ENCODE measurements at places on chromosomes 5 and 9.

DNA sequence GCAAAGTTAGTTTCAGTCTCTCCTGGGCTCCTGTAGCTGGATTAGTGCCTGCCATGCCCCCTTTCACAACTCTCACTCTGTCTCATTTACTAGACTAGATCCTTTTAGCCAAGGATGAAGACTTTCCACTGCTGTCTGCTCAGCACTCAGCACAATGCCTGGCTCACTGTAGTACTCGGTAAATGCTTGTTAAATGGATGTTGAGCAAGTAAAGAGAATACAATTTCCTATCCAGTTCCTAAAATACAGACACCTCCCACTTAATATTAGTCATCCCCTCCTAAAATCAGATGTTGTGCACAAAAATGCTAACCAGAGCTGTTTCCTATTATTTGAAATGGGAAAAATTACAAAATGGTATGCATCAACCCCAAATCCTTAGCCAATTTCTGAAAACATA lies 195.8 kb downstream of the SREK1 start:
- no peak for DNase-seq

DNA sequence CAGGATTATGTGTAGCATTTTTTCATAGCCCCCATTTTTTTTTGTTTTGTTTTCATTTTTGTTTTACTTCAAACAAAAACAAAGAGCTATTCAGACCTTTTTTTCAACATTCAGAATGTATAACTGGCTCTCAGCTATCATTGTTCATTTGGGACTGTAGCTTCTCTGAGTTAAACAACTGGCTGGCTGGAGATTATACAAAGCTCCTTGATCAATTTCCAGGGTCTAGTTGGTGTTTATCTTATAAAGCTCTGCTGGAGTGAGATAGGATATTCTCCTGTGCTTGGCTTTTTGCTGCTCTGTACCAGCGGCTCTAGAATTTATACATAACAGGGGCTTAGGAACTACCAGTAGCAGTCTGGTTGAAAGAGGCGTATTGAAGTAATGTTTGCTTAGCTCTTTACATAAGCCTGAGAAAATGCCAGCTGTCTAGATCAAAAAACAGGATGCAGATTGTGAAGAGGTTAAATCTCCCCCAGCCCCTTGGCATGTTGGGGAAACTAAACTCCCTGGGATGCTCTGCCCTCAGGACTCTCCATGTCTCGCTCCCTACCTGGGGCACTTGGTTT lies 15.2 kb downstream of the GARNL3 start:
- DNase-seq = no peak

- DNase-seq = no peak
Measured at GRCh38 chr5:108765647-108766046, 17.9 kb downstream of the FER start.

DNA sequence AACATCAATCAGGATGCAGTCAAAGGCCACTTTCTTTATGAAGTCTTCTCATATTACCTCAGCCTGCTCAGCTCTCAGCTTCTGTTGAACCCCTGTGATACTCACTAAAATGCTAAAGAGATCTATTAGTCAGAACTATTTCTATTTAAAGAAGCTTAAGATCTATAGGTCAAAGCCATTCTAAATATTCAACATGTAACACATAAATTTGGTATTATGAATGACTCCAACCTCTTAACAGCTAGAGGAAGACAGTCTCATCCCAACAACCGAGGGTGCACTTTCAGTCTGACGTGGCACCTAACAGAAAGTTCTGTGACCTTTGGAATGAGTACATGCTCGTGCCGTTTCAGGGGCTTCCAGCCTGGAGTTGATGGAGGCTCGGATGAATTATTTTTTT lies 301.5 kb upstream of the VLDLR start:
- DNase-seq = no peak

DNA sequence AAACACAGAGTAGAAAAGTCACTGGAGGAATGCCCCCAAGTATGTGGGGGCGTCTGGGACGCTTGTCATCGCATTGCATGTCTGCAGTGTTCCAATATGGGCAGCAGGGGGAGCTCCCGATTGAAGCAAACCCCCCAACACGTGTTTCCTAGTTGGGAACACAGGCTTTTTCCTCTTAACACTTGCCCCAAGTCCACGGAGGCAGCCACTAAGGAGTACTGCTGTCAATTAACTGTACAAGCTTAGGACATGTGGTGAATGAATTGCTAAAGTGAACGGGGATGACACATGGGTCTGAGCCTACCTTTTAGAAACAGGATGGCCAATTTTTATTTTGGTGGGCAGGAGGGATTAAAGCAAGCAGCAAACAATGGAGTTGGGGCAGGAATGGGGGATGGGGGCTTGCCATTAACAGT lies 2.2 kb downstream of the GABRB2 start:
- no peak for DNase-seq

DNA sequence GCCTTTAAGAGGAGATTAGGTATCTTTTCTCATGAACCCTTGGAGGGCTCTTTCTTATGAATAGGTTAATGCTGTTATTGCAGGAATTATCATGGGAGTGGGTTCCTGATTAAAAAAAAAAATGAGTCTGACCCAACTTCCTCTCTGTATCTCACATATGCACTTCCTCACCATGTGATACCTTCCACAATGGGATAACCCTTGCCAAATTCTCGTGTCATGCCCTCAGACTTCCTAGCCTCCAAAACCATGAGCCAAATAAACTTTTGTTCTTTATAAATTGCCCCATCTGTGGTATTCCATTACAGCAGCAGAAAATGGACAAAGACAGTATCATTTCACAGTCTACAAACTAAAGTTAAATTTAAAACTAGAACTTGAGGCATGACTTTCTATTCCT lies 1.0 kb downstream of the OR1B1 start:
- DNase-seq = no peak

GRCh38 chr5:14076561-14076960 lies 66.6 kb upstream of the TRIO start:
- no peak for DNase-seq

DNA sequence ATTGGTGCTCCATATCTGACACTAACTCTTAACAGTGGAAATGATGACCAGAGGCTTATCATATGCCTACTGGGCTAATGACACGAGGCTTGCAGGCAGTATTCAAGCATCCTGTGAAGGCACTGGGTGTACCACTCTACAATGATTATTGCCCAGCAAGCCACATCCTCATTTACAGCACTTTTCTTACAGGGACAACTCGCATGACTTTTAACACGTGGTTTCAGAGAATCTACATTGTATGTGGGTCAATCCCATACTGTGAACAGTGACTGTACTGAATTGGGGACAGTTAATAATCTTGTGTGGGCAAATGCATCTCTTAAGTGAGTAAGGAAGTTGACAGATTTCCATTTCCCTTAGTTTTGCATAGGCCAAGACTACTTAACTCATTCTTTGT lies 260.0 kb downstream of the TRPM3 start:
- no peak for DNase-seq

Data from GM04504 (cell line).